ENCODE measurements at places on chromosomes 11 and 22.

DNA sequence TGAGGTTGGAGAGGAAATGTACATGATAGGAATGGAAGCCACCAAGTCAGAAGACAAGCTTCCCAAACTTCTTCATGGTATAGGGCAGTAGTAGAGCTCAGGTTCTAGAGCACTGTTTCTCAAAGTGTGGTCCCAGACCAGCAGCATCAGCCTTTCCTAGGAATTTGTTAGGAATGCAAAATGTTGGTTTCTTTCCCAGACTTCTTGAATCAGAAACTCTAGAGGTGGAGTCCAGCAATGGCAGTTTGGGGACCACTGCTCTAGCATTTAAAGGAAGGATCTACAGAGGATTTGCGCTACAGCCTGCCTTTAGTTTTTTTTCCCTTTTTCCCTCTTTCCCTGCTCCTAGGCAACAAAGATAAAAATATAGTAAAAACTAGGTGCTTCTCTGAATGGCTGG lies 17.0 kb upstream of the MMP12 start:
- no peak for DNase-seq

DNA sequence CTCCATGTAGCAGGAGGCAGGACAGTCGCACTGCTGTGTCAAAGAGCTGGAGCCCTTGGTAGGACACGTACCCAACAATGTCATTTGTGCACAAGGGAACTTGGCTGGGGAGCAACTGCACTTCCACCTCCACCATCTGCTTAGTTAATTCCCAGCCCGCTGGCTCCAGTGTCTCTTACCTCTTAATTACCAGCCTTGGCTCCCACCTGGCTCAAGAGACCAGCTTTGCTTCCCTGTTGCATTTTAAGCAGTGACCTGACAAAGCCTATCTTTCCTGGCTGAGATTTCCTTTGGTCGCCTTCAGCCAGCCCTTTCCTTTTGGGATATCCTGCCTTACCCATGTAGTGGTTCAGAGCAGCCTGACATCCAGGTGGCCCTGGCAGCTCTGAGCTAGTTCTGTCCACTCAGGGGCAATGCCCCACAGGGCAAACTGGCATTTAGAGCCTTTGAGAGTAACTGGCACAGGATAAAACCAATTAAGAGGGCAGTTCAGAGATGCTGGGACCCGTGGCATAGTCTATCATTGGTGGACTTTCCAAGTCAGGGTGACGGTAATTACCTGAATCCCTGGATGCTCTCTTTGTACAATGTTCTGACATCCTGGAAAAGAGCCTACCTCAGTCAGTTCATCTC lies 212.6 kb upstream of the SORL1-AS1 start:
- no peak for DNase-seq

GRCh38 chr11:112408517-112408916 lies 147.9 kb upstream of the PLET1 start:
- DNase-seq, result no peak

DNA sequence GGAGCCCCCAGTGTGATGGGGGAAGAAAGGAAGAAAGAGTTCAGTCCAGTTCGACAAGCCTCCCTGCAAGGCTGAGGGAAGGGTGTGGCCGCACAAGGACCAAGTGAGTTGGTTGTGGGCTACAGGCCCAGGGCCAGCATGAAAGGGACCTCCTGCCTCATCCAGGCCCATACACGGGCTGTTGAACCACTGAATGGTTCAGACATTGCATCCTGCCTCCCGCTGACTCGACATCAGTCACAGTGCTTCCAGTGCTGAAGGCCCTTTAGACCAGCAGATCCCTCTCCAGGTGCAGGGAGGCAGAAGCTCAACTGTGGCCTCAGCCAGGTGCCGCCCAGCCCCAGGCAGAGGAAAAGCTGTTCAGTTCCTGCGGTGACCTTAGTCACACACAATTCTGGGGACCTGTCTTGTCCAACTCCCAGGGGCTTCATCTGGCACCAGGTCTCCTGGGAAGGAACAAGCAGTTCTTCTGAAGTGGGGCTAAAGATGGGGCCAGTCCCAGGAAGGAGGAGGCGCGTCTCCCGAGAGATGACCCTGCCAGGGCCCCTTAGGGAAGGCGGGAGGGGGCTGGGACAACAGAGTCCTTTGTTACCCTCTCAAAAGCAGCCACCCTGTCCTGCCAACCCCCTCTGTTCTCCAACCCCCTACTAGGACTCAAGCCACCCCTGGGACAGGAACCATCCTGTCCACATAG lies 6.6 kb downstream of the ARRB1 start:
- DNase-seq, result no peak

- no peak for DNase-seq
These were observed 2.1 kb downstream of the MED19 start for GRCh38 chr11:57709802-57710367.

GRCh38 chr11:2355000-2355644 lies 22.0 kb upstream of the CD81 start:
- no peak for DNase-seq

GRCh38 chr11:79466411-79466810 lies 25.6 kb upstream of the TENM4 start:
- DNase-seq, result peak; percentile 54

DNA sequence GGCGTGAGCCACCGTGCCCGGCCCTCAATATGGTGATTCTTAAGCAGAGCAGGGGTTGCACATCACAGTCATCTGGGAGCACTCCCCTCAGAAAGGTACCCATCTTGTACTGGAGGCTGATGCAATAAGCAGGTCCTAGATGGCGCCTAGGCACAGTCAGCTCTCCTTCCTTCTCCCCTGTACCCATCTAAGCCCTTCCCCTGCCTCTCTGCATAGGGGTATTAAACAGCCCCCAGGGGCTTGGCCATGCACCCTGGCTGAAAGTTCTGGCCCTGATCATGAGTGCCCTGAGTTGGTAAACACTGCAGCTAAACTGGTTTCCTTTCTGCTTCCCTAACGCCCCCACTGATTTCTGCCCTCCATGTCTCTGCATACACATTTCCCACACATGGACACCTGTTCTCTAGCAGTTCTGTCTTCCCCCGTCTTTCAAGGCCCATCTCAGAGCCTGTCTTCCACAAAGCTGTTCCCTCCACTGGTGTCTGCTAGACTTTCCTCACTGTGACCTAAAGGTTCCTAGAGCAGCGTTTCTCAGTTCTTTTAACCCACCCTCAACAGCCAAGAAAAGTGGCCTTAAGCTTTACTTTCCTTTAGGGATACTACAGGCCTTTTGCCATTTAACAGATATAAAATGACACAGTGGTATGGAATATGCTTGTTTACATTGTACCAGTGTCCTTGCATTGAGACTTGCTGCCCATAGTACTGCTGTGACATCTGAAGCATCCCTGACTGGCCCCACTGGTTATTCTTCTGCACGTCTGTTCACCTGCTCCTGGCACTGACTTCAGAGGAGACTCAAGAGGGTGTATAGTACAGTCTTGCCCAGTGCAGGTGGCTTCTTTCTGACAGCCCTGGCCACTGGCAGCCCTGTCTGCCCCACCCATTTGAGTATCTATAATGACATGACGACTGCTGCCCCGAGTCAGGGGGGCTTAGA lies 15.6 kb downstream of the UBE2L3 start:
- DNase-seq, result no peak

DNA sequence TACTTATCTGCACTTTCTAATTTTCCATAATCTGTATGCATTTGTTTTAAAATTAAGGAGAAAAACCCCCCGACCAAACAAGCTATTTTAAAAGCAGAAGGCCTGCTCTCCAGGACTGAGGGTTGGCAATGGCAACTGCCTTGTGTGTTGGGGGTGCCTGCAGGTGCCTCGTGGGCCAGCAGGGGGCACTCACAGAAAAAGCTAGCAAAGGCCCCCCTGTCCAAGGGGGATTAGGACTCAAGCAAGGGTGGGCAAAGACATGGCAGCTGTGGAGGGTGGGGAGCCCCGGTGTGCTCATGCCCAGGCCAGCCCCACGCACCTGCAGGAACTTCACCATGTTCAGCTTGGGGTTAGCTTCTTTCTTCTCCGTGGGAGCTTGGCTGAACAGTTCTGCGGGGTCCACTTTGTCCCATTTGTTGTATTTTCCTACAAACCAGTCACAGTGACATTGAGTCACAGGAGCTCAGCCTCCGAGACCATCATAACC lies 10.3 kb downstream of the TOP3B start:
- no peak for DNase-seq

GRCh38 chr11:75388386-75389275 lies 10.7 kb upstream of the RPS3 start:
- DNase-seq, result peak; percentile 45

DNA sequence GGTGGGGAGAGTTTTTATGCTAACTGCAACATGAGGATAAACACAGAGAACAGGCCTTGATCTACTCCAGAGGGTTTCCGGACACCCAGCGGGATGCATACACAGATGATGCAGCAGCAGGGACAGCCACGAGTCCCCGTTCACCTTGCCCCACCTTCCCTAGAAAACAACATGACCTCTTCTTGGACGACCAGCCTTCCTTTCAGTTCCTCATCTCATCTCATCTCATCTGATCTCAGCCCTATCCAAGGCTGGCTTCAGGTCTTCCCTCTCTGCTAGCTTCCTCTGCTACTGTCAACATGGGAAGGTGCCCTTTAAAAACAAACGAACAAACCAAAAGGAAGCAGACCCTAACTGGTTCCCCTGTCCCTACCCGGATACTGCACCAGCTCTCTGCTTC lies 1356.2 kb downstream of the TBC1D22A start:
- no peak for DNase-seq
